ENCODE measurements at places on chromosomes 5 and 9.

- no peak for DNase-seq
Measured at GRCh38 chr5:73039082-73039481, 81.3 kb upstream of the TMEM171 start.

DNA sequence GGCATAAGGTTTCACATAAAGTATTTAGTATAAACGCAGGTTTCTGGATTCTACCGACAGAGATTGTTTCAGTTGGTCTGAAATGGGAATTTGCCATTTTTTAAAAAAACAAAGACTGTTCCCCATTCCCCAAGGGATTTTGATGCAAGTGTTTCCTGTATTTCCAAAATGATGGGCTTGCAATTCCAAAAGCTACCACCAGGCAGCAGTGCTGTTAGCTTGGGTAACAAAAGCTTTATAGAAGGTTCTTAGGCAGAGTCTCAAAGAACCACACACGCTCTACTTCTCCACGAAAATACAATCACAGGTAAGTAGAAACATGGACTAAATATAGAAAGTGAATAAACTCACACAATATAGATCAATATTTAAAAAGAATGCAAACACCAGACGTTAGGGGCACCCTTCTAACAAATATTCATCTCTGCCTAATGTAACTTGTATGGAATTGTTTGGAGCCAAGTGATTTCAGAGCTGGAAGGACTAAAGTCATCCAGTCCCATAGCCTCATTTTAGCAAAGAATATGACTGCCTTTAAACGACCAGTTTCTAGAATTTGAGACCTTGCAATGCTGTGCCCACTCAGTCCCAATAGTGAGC lies 154.3 kb downstream of the SPOCK1 start:
- DNase-seq: no peak

GRCh38 chr5:131373265-131373664 lies 109.4 kb downstream of the CDC42SE2 start:
- DNase-seq: no peak

DNA sequence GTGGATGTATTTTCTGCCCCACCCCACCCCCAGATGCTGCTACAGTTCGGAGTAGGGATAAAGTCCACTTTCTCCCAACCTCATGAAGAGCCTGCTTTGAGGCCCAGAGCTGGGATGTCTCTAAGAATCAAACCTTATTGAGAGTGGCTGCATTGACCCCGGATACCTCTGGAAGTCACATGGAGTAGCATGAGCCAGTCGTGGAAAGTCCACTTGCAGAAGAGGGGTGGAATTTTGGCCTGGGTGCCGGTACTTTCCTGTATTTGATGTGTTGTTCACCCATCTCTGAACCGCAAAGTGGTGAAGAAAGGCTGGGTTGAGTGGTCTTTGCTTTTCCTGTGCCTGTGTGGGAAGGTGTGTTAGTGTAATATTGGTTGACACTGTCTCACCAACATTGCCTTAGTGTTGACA lies 3.7 kb downstream of the OTULIN start:
- no peak for DNase-seq

DNA sequence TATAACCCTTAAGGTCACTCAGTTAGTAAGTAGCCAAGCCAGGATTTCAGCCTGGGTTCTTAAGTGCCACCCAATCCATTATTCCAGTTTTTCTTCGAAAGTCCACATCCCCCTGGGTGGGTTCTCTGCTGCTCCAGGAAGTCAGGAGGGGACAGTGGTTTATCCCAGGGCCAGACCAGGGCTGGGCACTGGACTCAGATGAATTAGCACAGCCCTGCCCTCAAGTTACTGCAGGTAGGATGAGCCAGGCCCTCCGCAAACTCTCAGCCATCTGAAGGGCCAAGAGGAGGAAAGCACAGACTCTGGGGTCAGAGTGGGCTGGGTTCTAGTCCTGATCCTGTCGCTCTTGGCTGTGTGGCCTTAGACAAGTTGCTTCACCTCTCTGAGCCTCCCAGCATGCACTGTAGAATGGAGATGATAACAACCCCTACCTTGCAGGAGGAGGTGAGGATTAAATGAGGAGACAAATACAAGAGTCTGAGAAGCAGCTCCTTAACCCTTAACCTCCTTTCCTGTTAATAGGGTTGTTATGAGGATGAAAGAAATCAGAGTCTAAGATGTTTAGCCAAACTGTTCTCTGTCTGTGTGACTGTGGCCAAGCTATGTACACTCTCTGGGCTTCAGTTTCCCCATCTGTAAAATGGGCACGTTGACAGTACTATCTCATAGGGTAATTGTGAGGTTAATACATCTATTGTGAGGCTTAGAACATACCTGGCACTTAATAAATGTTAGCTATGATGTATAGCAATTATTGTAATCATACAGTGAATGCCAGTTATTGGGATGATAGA lies 6.8 kb upstream of the NEURL1B start:
- DNase-seq: no peak

GRCh38 chr5:77360381-77360780 lies 131.7 kb downstream of the WDR41 start:
- no peak for DNase-seq

GRCh38 chr5:40227931-40228330 lies 451.8 kb upstream of the PTGER4 start:
- no peak for DNase-seq

DNA sequence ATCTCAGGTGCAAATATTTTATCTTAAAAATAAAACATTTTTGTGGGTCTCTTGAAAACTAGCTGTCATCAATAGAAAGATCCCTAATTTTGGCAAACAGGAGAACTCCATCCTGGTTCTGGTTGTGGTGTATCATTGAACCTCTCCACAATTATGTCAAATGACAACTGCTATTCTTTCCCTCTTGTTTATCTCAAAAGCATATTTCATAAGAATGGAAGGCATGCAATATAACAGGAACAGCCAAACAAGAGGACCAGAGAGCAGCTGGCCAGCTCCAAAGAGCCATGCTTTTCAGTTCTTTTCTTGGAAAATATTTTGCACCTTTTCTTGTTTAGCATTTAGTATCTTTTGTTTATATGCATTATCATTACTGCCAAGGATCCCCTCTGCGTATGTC lies 125.4 kb downstream of the ADAMTS6 start:
- no peak for DNase-seq

- no peak for DNase-seq
Measured at GRCh38 chr9:119333507-119334229, 35.6 kb downstream of the BRINP1 start.

- peak; percentile 29 for DNase-seq
Measured at GRCh38 chr5:80181618-80182211, 74.1 kb downstream of the SERINC5 start.

DNA sequence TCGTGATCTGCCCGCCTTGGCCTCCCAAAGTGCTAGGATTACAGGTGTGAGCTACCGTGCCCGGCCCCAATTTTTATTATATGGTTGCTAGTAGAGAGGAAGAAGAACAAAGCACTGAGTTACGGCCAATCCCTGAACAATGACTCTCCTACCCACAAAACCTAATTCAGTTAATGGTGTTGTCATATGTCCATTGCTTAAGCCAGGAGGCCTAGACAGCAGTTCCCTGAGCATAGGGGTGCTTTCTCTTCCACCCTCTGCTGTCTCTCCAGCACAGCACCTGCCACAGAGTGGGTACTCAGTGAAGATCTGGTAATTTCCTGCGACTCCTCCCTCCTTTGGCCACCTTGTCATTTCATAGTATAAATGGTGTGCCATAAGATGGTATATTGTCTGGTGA lies 21.4 kb upstream of the LTC4S start:
- DNase-seq: no peak

- DNase-seq: no peak
Measured at GRCh38 chr5:61732369-61732768, 400.3 kb downstream of the ZSWIM6 start.

DNA sequence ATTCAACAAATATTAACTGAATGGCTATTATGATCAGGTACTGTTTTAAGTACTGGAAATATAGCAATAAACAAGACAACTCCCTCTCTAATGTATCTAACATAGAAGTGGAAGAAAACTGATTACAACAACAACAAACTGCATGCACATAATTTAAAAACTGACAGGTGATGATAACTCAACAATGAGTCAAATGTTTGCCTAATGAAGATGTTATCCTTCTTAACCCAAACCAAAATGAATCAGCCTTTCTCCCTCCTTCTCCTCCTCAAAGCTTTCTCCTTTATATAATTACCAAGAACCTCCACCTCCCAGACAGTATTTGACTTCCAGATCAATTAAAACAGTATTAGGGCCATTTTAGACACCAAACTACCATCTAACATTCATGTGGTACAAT lies 49.3 kb downstream of the RICTOR start:
- no peak for DNase-seq

GRCh38 chr5:9625286-9625685 lies 4.9 kb downstream of the TAS2R1 start:
- no peak for DNase-seq

DNA sequence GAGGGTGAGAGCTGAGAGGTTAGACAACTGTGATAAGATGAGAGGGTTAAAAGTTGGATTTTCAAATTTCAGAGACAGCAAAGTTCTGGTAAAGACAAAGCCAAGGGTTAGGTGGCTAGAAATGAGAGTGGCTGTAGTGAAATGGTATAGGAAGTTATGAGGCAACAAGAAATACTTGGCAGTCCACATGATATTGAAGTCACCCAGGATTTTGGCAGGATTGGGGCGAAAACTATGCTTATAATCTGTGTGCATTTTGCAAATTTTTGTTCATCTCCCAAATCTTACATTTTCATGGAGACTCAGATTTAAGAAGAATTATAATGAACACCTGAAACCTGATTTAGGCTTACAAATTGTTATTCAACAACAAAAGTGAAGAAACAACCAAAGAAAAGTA lies 35.6 kb downstream of the C9 start:
- no peak for DNase-seq

GRCh38 chr5:172834415-172835289 lies 601 bp downstream of the ERGIC1 start:
- DNase-seq: no peak

GRCh38 chr5:170173227-170173626 lies 59.6 kb upstream of the C5orf58 start:
- DNase-seq: no peak

GRCh38 chr5:15116996-15117395 lies 245.4 kb upstream of the ANKH start:
- DNase-seq: no peak

DNA sequence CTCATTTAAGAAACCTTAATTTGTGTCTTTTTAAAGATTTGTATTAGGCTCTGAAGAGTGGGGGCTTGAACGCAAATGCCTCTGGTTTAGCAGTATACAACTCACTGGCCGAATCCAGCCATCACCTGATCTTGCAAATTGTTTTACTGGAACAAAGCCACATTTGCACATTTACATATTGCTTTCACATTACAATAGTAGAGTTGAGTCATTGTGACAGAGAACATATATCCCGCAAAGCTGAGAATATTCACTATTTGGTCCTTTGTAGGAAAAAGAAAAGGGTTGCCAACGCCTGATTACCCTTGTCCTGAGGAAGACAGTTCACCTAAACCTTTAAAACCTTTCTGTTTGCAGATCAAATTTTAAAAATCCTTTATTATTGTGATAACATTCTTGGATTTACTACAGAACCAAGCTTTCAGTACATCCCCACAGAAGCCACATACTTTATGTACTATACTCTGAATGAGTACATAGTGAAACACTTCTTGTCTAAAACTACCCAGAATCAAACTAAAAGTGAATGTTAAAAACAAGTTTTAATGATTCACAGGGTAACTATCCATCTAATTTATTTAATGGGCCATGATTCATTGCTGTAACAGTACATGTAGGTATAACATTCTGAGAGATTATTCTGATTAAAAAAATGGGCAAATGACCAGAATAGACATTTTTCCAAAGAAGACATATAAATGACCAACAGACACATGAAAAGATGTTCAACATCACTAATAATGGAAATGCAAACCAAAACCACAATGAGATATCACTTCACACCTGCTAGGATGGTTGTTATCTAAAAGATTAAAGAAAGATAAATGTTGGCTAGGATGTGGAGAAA lies 161.0 kb downstream of the SLC25A46 start:
- DNase-seq: no peak

DNA sequence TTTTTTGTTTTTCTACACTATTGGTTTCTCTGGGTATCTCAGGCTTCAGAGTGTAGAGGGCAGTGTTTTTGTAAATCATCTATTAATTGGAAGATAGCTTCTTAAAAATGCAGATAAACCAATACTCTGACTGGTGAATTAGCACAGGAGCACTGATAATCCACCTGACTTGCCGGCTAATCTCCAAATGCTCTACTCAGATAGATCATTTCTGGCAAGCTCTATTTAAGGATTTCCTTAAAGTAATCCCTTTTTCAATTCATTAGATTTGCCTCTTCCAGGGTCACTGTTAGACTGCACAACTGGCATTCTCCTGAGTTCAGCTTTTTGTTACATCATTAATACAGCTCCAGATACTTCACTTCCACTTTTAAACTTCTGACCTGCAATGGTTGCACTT lies 1390.3 kb upstream of the NUDT12 start:
- no peak for DNase-seq

DNA sequence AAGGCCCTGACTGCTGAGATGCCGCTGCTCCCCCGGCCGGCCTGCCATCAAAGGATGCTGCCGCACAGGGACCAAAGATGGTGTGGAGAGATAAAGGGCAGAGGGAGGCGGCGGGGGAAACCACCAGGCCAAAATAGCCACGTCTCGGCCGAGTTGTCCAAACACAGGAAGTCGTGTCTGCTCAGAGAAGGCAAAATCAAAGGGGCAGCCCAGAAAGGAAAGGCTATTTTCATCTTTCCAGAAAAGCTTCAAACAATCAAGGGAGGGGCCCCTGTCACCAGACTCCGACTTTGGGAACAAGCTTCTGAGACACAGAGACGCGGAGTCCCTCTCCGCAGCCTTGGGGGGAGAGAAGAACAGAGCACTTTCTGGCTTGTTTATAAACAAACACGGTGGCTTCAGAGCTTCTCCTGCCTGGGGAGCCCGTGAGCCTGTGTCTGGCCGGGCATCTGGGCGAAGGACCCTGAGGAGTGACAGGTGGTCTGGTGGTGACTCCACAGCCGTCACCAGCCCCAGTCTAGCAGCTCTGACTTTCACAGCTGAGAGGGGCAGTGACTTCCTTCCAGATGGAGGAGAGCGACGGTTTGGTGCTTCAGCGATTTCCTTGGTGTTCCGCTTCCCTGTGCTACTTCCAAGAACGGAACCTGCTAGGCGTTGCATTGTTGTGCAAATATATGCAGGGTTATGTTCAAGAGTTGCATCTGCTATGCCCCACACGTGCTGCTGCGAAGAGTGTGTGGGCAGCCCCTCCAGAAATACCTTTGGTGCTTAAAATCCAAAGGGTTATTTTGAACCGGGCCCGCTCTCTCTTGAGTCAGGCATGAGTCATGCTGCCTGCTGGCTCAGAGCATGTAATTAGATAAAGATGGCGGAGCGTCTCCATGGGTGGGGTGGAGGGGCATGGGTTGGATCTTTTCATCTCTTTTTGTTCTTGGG lies 24.0 kb downstream of the ADAMTSL2 start:
- DNase-seq: no peak

DNA sequence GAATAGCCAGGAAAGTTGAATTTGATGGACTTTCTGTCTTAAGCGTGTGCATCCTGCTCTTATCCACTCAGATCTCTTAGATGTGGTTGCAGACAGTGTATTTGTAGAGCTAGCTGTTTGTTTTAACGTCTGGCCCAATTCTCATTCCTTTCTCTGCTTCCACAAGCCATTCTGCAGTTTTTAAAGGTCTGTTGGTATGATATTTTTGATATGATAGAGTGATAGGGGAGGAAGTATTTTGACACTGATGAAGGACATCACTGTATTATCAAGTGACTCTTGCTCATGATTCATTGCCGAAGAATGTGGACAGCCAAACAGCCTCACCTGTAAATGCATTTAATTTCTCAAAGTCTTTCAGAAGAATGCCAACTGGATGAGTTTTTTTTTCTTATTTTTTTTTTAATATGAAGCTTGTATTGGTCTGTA lies 4.5 kb downstream of the TJP2 start:
- no peak for DNase-seq

- DNase-seq: no peak
Measured at GRCh38 chr5:15097552-15097951, 226.0 kb upstream of the ANKH start.

- no peak for DNase-seq
Measured at GRCh38 chr5:62504129-62504528, 74.5 kb upstream of the LRRC70 start.
